ENCODE measurements at places on chromosomes 12 and 14.

- no peak for DNase-seq
Measured at GRCh38 chr12:131041968-131042833, 88.5 kb downstream of the ADGRD1 start.

DNA sequence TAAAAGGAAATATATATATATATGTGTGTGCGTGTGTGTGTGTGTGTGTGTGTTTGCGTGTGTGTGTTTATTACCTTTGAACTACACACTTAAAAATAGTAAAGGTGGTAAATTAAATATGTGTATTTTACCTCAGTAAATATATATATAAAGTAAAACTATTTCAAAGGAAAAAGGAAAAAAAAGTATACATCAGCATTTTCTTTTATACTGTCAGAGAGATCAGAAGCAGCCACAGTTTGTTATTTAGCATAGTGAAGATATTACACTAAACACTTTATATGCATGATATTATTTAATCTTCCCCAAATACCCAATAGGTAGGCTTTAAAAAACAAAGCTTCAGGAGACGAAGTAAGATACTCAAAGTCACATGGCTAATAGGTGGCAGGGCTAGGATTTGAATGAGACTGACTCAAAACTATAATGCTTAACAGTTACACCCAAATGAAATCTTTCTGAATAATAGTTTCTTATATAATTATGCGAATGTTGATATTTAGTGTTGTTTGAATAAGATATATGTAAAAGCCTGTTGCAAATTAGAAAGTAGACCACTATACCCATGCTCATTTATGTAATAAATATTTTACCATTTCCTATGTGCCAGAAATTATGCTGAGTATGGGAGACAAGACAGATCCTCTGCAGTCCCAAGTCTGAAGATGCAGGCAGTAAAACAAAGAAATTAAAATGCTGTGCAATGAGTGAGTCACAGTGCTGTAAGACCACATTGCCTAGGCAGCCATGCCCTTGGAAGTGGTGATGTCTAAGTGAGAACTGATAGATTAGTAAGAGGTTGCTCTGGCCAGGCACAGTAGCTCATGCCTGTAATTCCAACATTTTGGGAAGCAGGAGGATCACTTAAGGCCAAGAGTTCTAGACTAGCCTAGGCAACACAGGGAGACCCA, 66.1 kb downstream of the PDZRN4 start:
- DNase-seq, result no peak

GRCh38 chr12:571795-572531, 91.3 kb downstream of the NINJ2 start:
- DNase-seq, result no peak

- DNase-seq, result no peak
Measured at GRCh38 chr14:69493791-69494190, 9.3 kb downstream of the PLEKHD1 start.

- DNase-seq, result no peak
Measured at GRCh38 chr12:90303771-90304170, 595.1 kb upstream of the ATP2B1 start.

Data from CD4-positive, alpha-beta T cell treated with Interferon gamma for 1 hour (primary cell).